NK-92 treated with Interleukin-12 subunit alpha and Interleukin-12 subunit beta, amount 100 ng/mL, for 24 hours (cell line): ENCODE measurements at places on chromosomes 2 and 18.

DNA sequence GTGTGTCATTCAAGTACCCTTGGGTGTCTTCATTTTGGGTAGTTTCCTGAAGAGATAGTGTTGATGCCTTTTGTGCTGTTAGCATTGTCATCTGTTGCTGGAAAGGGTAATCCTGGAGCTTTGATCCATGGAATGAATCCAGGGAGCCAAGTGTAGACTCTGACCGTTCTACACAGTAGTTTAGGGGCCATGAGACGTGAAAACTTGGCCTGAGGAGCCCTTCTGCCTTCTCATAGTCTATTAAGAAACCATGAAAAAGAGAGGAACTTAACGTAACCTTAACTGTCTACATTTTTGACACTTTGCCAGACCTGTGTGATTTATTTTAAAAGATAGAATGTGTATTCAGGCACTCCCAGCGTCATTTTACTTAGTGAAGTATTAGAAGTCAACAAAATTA lies 194.0 kb downstream of the BABAM2 start:
- no peak for DNase-seq

- DNase-seq, result no peak
Observed at GRCh38 chr2:146734821-146735190, 1110.0 kb upstream of the ACVR2A start.

DNA sequence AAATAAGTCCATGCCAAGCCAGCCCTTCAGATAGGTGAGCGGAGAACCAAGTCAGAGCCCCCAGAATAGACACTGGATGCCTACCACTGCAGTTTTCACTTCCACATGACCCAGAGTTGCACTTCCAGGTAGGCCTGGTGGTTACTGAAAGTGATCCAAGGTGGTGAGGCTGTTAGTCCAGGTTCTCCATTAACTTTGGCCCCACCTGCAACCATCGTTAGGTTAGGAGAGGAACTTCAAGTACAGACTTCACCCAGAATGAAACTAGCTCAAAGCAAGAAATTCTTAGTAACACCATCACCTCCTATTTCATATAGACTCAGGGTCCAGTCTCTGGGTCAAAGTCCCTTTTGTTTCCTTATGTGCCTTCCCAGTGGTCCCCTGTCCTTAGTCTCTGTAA lies 293.1 kb upstream of the ID2 start:
- no peak for DNase-seq

GRCh38 chr2:26430826-26431225 lies 29.1 kb downstream of the DRC1 start:
- no peak for DNase-seq

GRCh38 chr2:71457923-71458322 lies 4.6 kb downstream of the DYSF start:
- DNase-seq, result no peak

- DNase-seq, result no peak
Observed at GRCh38 chr2:88032070-88032702, 15.8 kb upstream of the RNU2-63P start.

- DNase-seq, result no peak
Observed at GRCh38 chr2:29987146-29987545, 65.8 kb upstream of the ALK start.

DNA sequence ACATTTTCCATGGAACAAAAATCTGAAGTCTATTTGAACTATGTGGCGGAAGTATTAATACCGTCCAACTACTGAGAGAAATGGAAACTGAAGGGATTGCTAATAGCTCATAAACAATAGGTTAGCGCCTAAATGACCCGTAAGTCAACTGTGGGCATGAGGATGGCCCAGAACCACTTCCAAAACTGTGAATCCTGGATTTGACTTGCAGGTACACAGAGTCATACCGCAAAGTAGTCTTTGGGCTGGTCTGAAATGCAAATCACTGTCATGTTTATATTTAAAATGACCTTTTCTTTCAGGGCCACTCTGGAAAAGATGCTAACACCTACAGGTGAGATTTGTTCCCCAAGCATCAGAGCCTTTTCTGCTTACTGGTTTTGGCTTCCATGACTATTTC lies 50.6 kb downstream of the STAT4 start:
- DNase-seq, result no peak

DNA sequence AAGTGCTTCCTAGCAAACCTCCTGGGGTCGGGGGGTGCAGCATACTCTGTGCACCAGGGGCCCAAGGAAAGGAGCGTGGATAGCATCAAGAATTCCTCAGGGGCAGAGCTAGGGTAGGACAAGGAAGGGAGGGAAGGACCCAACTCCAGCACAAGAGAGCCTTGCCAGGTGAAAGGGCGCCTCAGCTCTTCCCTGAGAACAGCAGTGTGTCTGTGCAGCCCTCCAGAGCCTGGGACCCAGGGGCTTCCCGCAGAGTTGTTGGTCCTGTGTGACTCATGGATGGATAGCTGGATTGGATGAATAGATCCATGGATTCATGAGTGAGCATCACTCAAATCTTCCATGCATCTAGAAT lies 175.4 kb downstream of the SMAD2 start:
- DNase-seq, result no peak

DNA sequence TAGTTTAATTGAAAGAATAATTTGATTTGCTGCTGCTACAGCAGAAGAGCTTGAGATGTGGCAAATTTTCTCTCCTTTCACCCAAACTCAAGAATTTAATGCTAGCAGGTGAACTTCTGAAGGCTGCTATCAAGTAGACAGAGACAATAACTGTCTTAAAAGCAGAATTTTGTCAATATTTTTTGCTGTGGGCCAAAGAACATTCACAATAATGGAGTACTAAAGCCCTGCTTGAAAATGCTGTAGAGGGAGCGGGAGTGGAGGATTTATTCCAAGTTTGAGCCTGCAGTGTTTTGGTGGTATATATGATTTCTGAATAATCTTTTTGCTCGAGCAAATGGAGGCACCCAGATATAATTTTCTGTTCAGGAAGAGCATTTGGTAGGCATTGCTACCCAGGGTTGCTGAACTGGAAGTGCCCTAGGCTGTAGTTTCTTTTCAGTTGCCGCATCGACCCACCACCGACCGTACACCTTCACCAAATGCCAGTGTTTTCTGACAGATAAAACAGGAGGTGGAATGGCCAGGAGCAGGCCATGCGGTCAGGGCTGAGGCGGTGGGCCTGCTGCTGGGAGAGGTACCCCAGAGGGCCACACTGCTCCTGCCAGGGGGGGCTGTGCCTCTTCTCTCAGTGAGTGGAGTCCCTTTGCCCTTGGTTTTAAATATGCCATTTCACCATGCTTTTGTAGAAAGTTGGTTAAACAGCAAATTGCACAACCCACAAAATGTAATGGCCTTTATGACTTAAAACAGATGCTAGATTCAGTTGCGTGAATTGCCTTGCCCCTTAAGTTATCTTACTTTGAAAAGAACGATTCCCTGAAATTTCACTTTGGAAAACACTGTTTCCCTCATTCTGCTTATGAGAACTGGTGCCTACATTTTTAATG lies 36.4 kb downstream of the TSHZ1 start:
- DNase-seq, result no peak

GRCh38 chr18:51337406-51337805 lies 139.9 kb upstream of the MEX3C start:
- DNase-seq, result no peak

- DNase-seq, result no peak
Observed at GRCh38 chr2:205914213-205915129, 171.5 kb downstream of the INO80D start.

- no peak for DNase-seq
Observed at GRCh38 chr2:161766334-161766733, 142.1 kb downstream of the SLC4A10 start.

- no peak for DNase-seq
Observed at GRCh38 chr2:15926252-15926651, 14.1 kb upstream of the MYCN start.

DNA sequence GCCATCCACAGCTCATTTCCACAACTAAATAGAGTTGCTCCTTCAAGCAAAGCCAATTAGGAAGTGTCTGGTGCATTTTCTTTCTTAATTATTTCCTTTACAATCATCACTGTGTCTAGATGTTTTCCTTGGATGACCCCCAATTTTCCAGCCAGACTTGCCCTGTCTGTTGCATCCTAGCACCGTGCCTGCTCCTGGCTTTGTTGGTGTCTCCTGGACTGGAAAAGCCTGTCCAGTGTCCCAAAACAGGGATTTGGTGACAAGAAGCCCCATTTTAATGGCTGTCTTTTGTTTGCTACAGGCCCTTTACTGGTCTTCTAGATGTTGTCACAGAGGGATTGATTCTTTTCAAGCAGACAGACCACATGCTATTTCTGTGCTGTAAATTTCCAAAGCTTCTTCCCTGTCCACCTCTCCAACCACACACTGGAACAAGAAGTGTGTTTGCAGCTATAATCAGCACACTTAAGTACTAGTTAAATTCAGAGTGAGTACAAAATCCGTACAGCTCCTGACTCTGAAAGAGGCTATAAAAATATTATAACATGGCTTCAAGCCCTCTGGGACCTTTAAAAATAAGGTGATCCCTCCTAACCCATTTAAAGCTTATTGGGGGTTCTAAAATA lies 38.4 kb downstream of the RNF144A start:
- no peak for DNase-seq

- peak; percentile 90 for DNase-seq
Observed at GRCh38 chr2:113240915-113241911, 37.5 kb downstream of the PAX8 start.

DNA sequence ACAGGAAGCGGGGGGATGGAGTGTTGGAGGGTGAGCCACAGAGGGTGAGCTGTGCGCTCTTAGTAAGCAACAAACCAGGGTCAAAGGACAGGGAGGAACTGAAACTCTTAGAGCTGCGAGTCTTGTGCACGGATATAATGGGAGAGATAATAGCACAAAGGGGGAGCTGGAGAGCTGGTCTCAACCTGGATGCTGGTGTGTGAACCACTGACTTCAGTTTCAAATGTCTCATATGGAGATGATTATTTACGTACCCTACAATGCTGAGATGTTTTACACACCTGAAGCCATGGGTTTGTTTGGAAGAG lies 35.9 kb downstream of the PTGR3 start:
- no peak for DNase-seq

GRCh38 chr2:42171396-42171980 lies 2.3 kb downstream of the EML4 start:
- no peak for DNase-seq

DNA sequence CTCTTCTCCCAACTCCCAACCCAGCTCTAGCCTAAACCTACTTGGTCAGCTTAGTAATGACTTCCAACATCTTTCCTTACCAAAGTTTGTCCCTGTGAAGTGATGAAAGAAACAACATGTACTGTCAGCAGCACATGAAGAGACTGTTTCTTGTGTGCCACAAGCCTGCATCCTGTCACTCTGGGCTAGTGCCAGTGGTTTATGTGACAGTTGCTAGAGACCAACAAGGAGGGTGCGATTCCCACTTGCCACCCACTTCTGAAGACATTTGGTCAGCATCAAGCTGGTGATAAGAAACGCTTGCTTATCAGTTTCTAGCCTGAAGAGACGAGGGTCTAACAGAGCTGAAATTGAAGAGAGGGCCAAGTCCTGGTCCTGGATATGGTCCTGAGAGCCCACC lies 132.6 kb downstream of the COL4A4 start:
- no peak for DNase-seq

GRCh38 chr18:78792094-78792493 lies 187.5 kb upstream of the SALL3 start:
- no peak for DNase-seq

DNA sequence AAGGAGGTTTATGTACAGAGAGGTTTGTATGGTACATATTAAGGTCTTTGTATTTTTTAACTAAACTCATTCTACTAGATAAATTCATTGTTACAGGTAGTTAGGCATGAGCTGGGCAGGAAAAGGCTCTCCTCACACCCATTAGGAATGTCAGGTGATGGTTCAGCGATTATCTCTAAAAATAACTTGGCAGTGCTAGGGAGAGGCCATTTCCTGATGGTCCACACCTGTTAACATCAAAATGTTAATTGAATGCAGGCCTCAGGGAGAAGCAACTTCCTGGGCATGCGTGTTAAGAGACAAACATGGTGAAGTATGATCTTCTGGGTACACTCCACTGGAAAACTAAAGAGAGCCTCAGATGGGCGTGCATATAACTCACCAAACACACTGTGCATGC lies 73.6 kb downstream of the ARL6IP6 start:
- no peak for DNase-seq

DNA sequence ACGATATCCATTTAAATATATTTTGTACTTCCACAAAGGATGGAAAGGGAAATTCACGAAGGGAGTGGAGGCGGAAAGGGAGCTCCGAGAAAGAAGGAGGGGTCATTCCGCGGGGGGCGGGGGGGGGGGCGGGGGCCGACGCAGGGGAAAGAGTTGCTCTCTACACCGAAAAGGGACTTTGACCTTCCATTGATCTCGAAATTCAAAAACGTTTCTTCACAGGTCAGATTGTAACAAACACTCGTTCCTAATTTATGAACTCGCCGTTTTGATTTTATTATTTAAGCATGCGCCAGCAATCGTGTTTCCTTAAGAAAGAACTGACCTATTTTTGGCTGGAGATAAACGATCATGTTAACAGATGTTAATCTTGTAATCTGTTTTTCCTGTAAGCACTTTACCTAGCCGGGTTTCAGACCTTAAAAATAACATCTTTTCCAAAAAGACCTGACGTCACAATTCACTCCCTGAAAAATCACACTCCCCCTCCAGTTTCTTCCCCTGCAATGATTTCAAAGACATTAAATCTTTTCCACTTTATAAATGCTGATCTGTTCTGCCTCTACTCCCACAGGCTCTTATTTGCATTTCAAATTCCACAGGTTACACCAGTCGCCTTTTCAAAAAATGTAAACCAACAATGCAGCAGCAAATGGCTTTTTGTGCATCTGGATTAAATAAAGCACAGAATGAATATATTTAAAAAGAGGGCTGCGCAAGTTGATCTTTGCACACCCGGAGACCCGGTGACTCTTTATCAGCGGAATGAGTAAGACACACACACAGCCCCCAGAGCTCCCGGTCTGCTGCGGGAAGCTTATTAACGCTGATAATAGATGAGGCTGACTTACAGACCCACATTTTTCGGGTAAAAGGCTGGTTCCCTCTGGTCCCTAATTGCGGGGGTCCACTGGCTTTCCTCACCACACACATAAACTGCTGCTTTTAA lies 1.6 kb downstream of the ZNF516 start:
- DNase-seq, result no peak

DNA sequence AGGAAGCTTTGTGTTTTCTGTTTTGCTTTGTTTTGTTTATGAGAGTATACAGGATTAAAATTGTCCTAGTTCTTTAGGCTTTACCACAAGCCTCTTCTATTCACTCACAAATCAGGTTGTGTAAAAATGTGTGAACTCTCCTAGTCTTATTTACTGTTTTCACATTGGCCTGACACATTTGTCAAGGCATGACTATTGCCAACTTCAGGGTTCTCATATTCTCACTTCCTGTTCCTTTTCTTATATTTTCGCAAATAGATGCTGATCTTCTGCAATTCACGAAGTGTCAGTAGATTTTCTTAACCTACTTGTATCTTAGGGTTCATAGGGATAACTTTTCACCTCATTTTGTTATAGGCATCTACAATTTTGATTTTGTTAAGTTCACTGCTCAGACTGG lies 67.1 kb downstream of the CCDC102B start:
- no peak for DNase-seq

- DNase-seq, result no peak
Observed at GRCh38 chr2:159449504-159450124, 163.1 kb upstream of the WDSUB1 start.
